ENCODE measurements at places on chromosomes 5 and 9.

- no peak for DNase-seq
Measured at GRCh38 chr5:19753579-19753978, 234.4 kb downstream of the CDH18 start.

DNA sequence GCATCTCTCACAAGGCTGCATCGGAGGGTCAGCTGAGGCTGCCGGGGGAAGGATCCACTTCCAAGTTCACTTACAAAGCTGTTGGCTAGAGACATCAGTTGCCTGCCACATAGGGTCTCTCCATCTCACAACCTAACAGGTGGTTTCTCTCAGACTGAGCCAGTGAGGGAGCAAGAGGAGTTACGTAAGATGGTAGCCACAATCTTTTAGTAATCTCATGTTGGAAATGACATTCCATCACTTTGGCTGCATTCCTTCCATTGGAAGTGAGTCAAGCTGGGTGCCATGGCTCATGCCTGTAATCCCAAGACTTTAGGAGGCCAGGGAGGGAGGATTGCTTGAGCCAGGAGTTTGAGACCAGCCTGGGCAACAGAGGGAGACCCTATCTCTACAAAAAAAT lies 7.4 kb upstream of the GRK6 start:
- no peak for DNase-seq

- no peak for DNase-seq
Measured at GRCh38 chr5:126852091-126852571, 75.2 kb downstream of the LMNB1 start.

- no peak for DNase-seq
Measured at GRCh38 chr9:85994191-85994590, 53.2 kb downstream of the NAA35 start.

DNA sequence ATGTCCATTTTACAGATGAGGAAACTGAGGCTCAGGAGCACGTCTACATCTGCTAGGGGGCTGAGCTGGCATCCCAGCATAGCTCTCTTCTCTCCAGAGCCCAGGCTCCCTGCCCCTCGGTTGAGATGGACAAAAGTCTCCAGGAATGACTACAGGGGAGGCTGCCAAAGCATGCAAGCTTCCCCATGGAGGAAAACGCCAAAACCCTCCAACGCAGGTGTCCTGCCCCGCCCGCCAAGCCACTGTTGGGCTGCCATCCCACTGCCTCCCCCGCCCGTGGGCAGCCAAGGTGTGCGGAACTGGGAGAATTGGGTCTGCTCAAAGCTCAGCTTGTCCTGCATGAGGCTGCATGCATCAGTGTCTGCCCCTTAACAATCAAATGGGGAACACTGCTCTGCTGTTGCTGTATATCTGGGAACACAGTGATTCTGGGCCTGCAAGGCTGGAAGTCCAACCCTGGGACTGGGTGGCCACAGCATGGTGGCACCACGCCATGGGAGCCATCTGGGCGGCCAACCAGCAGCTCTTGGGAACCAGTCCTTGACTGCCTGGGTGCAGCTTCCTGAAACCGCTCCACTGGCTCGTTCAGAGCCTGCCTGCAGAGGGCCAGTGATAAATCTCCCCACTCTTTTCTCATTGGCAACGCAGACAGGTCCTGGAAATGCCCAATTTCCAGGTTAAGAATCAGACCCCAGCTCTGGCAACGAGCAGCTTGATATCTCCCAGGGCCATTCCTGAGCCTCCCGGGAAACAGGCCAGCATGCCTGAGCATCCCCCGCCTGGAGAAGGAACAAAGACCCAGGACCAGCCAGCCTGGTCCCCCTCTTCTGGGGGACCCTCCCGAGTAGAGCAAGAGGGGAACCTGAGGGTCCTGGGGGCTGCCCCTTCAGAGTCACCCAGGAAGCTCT lies 3.5 kb downstream of the RALGDS start:
- DNase-seq, result no peak

DNA sequence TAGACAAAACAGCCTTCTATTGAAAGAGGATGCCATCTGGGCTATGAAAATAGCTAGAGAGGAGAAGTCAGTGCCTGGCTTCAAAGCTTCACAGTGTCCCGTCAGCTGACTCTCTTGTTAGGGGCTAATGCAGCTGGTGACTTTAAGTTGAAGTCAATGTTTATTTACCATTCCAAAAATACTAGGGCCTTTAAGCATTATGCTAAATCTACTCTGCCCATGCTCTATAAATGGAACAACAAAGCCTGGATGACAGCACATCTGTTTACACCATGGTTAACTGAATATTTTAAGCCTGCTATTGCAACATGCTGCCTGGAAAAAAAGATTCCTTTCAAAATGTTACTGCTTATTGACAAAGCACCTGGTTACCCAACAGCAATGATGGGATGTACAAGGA lies 309.1 kb downstream of the NTRK2 start:
- no peak for DNase-seq

DNA sequence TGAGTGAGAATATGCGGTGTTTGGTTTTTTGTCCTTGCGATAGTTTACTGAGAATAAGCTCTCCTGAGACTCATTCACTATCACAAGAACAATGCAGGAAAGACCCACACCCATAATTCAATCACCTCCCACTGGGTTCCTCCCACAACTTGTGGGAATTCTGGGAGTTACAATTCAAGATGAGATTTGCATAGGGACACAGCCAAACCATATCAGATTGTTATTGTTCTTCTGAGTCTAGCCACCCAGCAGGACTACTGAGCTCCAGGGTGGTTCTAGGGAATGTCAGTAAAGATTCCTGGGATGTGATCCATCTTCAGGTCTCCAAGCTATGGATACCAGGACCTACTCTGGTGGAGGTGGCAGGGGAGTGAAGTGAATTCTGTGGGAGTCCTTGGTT lies 2075.1 kb upstream of the CDH9 start:
- DNase-seq, result no peak

Data from mesothelial cell of epicardium (in vitro differentiated cells).